CD4-positive, alpha-beta T cell treated with Interleukin-15 for 1 hour (primary cell): ENCODE measurements at places on chromosomes 2 and 18.

DNA sequence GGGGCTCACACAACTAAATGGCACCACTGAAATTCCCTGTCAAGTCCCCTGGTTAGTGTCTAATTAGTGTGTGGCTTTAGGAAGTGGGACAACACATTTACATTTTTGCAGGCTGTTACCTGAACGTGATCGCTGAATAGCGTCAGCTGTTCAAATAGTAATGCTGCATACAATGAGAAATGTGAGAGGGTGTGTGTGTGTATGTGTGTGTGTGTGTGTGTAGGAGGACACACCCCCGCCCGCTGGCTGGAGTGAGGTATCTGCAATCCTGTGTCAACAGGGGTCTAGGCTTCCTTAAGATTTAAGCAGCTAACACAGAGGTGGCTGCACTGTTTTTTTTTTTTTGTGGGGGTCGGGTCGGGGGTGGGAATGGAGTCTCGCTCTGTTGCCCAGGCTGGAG lies 4.8 kb upstream of the LYPD6B start:
- no peak for DNase-seq

DNA sequence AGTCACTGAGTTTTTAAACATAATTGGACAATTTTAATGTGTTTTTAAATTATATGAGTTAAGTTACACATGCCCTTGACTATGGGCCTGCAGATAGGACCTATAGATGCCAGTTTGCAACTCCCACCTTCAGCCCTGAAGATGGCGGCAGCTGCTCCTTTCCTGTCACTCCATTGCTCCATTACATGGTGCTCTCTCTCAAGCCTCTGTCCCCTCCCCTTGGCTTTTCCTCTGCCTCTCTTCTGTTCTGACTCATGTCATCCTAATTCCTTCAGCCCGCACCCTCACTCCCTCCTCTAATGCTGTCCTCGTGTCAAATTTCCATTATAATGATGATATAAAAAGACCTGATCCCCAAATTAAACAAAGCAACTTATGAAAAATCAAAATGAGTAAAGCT lies 133.7 kb upstream of the HNRNPA3 start:
- no peak for DNase-seq

DNA sequence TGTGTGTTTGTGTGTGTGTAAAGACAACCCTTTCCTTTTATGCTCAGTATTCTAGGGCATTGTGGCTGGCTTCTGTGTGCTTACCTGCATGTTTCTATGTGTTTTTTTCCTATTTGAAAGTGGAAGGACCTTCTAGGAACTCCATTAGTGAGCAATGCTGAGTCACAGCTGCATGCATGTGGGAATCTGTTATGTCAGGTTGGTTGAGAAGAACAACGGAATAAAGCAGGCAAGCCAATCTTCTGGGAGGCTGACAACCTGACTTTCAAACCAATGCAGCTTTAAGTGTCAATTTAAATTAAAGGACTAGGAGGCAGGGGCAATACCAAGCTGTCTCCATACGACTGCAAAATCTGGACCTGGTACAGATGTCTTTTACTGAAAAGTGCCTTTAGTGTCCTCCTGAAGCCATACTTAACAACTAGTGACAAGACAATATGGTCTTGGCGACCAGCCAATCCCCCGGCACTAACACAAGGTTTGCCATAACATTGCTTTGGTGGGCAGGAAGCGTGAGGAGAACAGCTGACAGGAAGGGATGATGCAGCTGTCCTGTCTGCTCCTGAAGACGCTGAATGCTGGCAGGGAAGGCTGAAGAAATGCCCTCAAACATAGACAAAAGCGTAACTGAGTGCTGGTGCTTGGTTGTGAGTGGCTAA lies 514.7 kb upstream of the CDH7 start:
- no peak for DNase-seq

GRCh38 chr2:46487667-46488335 lies 8.4 kb downstream of the TMEM247 start:
- DNase-seq = no peak

GRCh38 chr18:61662726-61663125 lies 230.1 kb downstream of the RNF152 start:
- no peak for DNase-seq

DNA sequence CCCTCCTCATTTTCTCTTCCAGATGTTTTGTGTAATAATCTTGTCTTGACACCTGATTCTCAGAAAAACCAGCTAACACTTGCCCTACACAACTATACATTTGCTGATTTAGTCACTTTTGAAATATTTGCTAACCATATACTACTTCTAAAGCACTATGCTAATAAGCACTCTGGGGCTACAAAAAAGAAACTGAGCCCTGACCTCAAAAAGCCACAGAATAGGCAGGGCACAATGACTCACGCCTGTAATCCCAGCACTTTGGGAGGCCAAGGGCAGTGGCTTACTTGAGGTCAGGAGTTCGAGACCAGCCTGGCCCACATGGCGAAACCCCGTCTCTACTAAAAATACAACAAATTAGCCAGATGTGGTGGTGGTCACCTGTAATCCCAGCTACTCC lies 266.0 kb downstream of the RAD51AP2 start:
- no peak for DNase-seq

DNA sequence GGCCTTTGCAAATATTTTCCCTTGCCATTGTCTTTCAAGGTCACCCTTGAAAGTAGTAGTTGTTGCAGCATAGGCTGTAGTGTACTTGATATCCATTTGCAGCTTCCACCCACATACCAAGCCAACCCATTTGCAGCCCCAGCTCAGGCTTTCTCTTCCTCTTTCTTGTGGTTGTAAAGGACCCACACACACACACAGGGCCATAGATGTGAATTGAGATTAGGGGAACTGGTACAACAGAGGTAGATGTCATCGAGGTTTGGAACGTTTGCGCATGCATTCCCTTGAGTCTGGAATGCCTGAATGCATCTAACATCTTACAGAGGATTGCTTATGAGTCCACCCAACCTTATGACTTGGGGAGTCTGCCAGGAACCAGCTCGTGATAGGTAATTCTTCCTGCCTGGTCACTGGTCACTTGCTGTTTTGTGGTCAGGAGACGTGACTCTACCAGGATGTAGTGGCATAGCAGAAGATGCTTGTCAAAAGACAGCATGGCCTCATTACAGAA lies 91.9 kb downstream of the MRPS9 start:
- DNase-seq = no peak

GRCh38 chr2:21559351-21559750 lies 435.6 kb downstream of the TDRD15 start:
- no peak for DNase-seq

- DNase-seq = no peak
These were observed 47.1 kb upstream of the ZFP36L2 start for GRCh38 chr2:43273529-43273928.

- no peak for DNase-seq
These were observed 33.6 kb upstream of the AP1S3 start for GRCh38 chr2:223870840-223871611.

DNA sequence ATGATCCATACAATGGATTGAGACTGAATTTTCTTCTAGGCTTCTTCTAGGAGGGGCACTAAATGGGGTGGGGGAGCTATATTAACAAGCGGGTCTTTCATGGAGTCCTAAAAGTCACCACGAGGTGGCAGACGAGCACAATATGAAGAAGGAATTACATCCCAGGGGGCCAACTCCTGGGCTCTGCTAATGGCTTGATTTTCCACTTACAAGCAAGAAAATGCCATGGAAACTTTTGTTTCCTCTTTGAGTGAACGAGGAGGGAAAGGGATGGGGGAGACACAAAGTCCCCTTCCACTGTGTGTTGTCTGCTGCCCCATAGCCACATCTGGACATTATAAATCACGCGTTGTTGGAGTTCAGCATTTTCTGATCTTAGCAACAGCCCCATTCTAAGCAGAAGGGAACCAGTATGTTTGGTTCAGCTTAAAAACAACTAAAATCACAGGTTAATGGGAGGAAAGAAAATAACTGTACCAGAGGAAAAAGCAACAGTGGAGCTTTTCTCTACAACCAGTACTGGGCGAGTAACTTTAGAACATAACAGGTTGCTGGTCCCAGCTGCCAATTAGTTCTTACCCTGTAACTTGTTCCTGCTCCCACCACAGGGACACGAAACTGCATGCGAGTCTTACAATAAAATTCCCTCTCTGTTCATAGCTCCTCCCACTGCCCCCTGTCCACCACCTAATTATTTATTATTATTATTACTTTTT lies 285.0 kb upstream of the PARD3B start:
- DNase-seq = no peak

- DNase-seq = no peak
These were observed 99.3 kb downstream of the SPATS2L start for GRCh38 chr2:200405599-200406298.

GRCh38 chr18:13194239-13194638 lies 24.3 kb upstream of the LDLRAD4 start:
- no peak for DNase-seq

DNA sequence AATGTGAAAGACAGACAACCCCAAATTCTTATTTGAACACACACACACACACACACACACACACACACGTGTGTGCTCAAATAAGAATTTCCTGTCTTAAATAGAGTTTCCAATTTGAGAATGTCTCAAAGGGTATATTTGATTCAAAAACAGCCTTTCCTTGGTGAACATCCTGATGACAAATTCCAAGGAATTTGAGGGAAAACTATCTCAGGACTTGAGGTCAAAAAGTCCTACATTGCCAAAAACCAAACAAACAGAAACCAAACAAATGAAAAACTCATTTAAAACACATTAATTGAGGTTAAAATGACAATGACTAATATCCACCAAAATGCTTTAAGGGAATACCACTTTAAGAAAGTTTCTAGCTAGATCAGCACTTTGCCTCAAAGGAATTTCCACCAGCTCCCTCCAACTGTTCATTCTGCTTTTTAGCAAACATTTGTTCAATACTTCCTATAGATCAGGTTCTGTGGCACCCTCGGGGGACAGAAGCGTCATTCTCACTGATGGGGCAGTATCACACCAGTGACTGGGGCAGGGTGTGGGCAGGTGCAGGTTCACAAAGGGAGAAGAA lies 232.1 kb upstream of the TRIB2 start:
- no peak for DNase-seq

DNA sequence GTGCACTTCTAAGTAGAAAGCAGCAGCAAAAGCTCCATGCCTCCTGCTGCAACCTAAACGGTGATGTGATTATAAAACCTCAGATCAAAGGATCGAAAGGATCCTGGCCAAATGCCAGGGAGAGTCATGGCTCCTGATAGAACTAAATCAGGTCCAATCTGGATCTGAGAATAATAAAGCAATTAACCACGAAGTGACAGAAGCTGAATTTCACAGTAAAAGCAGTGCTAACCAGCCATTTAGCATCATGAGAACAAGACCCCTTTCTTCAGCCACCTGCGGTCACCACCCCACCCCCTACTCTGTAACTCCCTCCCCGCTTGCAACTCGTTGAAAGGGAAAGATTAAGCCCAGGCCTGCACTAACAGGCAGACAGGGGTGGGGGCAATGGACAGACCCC lies 748.7 kb downstream of the BCL11A start:
- no peak for DNase-seq

DNA sequence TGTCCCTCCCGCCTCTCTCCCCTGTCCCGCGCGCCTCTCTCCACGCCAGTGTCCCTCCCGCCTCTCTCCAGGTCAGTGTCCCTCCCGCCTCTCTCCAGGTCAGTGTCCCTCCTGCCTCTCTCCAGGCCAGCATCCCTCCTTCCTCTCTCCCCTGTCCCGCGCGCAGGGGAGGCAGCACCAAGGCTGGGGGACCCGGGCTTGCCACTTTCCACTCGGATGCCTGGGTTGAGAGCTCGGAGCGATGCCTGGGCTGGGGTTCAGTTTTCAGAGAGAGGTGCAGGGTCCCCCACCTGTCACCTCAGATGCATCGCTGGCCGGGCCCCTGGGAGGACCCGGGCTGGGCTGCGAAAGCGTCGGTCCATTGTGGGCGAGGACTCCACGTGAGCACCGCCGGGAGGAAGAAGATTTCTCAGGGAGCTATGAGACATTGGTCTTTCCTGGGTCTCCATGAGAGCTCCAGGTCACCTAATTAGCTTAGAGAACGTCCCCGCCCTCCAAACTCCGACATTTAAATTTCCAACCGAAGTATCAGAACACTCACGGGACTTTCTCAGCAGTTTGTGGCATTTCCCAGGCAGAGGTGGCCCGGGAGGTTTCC lies 2.1 kb downstream of the FBLN7 start:
- no peak for DNase-seq

- DNase-seq = no peak
These were observed 547.3 kb upstream of the VWC2L start for GRCh38 chr2:213863541-213863940.

GRCh38 chr2:196535742-196536141 lies 103.8 kb upstream of the CCDC150 start:
- DNase-seq = no peak

- DNase-seq = no peak
These were observed 59.5 kb upstream of the LYPD1 start for GRCh38 chr2:132729522-132729921.

GRCh38 chr2:189854940-189855339 lies 70.7 kb downstream of the PMS1 start:
- DNase-seq = no peak

DNA sequence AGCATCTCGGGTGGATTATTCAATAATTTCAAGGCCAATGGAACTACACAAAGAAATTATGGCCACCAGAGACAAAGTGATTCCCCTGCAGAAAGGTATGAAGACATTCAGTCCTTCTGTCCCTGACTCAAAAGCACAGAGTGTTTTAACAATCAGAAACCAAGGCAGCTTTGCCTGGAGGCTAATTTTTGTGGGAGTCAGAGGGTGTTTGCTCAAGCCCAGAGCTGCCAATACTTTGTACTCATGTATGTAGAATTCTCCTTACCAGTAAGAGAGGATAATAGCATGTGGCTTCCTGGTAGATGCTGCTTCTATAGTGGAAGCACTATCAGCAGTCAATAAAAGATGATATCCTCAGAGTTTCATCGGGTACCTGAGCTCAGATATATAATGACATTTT lies 178.4 kb downstream of the KCNE4 start:
- DNase-seq = no peak

- no peak for DNase-seq
These were observed 51.2 kb downstream of the SLC14A2 start for GRCh38 chr18:45666520-45666919.

- DNase-seq = no peak
These were observed 300.4 kb downstream of the ZNF407 start for GRCh38 chr18:74897971-74898657.

DNA sequence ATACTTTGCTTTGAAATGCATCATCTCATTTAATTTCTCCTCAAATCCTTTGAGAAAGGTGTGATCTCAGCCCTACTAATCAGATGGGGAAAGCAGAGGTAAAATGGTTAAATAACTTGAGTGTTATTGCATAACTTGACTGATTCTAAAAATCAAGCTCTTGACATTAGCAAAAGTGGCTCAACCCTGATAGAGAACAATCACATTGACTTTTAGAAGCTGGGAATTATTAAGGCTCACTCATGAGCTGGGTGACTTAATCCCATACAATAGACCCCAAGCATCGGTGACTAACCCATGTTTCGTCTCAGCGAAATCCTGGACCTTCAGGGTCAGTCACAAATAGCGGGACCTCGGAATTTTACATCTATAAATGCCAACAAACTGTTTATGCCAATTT lies 378.9 kb downstream of the NBAS start:
- no peak for DNase-seq
